Brain (organoid and tissue), 16 donors: ENCODE measurements at places on chromosomes 7 and 10. TPM values are rescaled to one million over a fixed set of nuclear protein-coding genes. Genes with fewer than 3 reads are reported as not detected.

DPYSL4 gene
- 116 TPM for polyA plus RNA-seq

SEMA3D gene
- 0.22 TPM for polyA plus RNA-seq

GIMAP1 gene
- 1.1 TPM for polyA plus RNA-seq

CPA4 gene
- 0.34 TPM for polyA plus RNA-seq

BEND7 gene
- polyA plus RNA-seq, result 33.2 TPM

TWIST1 gene
- 0.19 TPM for polyA plus RNA-seq

CSGALNACT2 gene
- 8.0 TPM for polyA plus RNA-seq

PHYH gene
- 37.0 TPM for polyA plus RNA-seq

PARP12 gene
- 5.4 TPM for polyA plus RNA-seq

ZNF727 gene
- 0.19 TPM for polyA plus RNA-seq

HOXA7 gene
- polyA plus RNA-seq, result 1.3 TPM

NEUROG3 gene
- polyA plus RNA-seq, result not detected

CALML3 gene
- 11.9 TPM for polyA plus RNA-seq

CYP26C1 gene
- polyA plus RNA-seq, result not detected

KCNH2 gene
- polyA plus RNA-seq, result 49.2 TPM

CYTH3 gene
- polyA plus RNA-seq, result 18.4 TPM

TMEM213 gene
- not detected for polyA plus RNA-seq

SPRN gene
- 9.2 TPM for polyA plus RNA-seq

RAB18 gene
- polyA plus RNA-seq, result 42.7 TPM

LHPP gene
- 239 TPM for polyA plus RNA-seq

DLD gene
- polyA plus RNA-seq, result 43.7 TPM

TSPAN12 gene
- polyA plus RNA-seq, result 0.98 TPM

ANKRD2 gene
- polyA plus RNA-seq, result 1.6 TPM

NRG3 gene
- polyA plus RNA-seq, result 3.0 TPM

LRMDA gene
- polyA plus RNA-seq, result 8.3 TPM

COL28A1 gene
- polyA plus RNA-seq, result 0.24 TPM

NACAD gene
- polyA plus RNA-seq, result 110 TPM

CCL24 gene
- 1.4 TPM for polyA plus RNA-seq

CFTR gene
- not detected for polyA plus RNA-seq

CYP26A1 gene
- polyA plus RNA-seq, result 0.27 TPM

ATOH7 gene
- 1.4 TPM for polyA plus RNA-seq

KLF14 gene
- polyA plus RNA-seq, result 0.83 TPM

TMEM196 gene
- 0.27 TPM for polyA plus RNA-seq

CFAP69 gene
- polyA plus RNA-seq, result not detected

HYAL4 gene
- polyA plus RNA-seq, result not detected

ANKIB1 gene
- polyA plus RNA-seq, result 16.4 TPM

STEAP4 gene
- 0.19 TPM for polyA plus RNA-seq

MYPN gene
- polyA plus RNA-seq, result not detected

INPP5A gene
- 17.6 TPM for polyA plus RNA-seq

AVL9 gene
- 19.9 TPM for polyA plus RNA-seq

IQUB gene
- polyA plus RNA-seq, result 0.20 TPM

EPHB4 gene
- polyA plus RNA-seq, result 3.0 TPM

AMPH gene
- 71.5 TPM for polyA plus RNA-seq

OR6B1 gene
- polyA plus RNA-seq, result not detected

NME8 gene
- not detected for polyA plus RNA-seq

SNCG gene
- polyA plus RNA-seq, result 154 TPM

FAM13C gene
- polyA plus RNA-seq, result 12.7 TPM

OR2A1 gene
- not detected for polyA plus RNA-seq

RRP12 gene
- polyA plus RNA-seq, result 21.0 TPM

JAZF1 gene
- 11.3 TPM for polyA plus RNA-seq

OIT3 gene
- polyA plus RNA-seq, result not detected

CYP2W1 gene
- polyA plus RNA-seq, result not detected

PTER gene
- polyA plus RNA-seq, result 4.2 TPM

ZNF804B gene
- polyA plus RNA-seq, result not detected

PTPN12 gene
- 25.4 TPM for polyA plus RNA-seq

GOLGA7B gene
- 10.7 TPM for polyA plus RNA-seq

TAS2R3 gene
- not detected for polyA plus RNA-seq
